Lung (tissue), 17 donors: ENCODE measurements at places on chromosomes 3 and 15. TPM values are rescaled to one million over a fixed set of nuclear protein-coding genes. Genes with fewer than 3 reads are reported as not detected.
A peak's percentile ranks its signal among the peaks of the same experiment; 100 is the strongest.

- no peak overlapping the region for H3K4me3 ChIP-seq
- H3K4me1 ChIP-seq: peaks cover 43% of the 10 kb centered on the region
- H3K27me3 ChIP-seq: no peaks in the 10 kb centered on the region
- H3K36me3 ChIP-seq: no peaks in the 10 kb centered on the region
- no peak overlapping the region for H3K27ac ChIP-seq
- DNase-seq: peak; percentile 87
These were observed 6.3 kb upstream of the HES1 start for GRCh38 chr3:194129581-194130133.

DNA sequence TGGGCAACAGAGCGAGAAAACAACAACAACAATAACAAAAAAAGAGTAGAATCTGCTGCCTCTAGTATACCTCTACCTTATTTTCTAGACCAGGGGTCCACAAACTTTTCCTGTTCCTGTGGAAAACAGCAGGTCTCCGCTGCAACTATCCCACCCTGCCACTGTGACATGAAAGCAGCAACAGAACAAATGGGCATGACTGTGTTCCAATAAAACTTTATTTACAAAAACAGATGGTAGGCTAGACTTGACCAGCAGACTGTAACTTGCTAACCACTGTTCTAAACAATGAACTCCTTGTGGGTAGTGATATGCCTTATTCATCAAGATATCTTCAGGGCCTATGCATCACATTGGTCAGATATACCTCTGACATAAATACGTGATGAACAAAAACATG, 25.3 kb downstream of the POLQ start:
- no peaks in the 10 kb centered on the region for H3K36me3 ChIP-seq
- H3K4me3 ChIP-seq: no peak overlapping the region

The CRTAP gene
- total RNA-seq: 180 TPM

DNA sequence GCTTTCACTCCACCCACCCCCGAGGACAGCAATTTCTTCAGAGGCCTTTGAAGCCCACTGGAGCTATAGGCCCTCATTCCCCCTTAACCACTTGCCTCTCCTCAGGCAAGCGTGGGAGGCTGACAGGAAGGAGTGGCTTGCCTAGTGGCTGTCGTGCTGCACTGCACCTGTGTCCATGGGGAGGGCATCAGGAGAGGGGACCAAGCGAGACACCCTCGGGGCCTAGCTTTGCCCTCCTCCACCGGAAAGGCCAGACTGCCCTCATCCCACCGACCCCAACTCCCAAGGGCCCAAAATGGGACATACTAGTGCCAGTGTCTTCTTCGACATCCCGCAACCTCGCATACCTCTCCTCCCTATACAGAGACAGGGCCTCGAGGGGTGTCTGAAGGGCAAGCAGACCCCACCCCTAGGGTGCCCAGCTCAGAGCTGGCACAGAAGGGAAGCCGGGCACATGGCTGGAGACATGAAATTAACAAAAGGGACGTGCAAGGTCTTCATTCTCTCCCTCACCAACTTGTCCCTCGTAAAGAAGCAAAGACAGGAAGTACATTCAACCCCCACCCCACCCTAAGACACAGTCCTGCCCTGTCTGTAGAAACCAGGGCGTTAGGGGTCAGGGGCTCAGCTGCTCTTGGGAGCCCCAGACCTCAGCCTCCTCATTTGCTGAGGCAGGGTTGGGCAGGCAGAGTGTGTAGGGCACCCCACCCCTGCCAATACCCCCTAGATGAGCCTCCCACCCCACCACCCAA, 24.3 kb downstream of the VIPR1 start:
- no peaks in the 10 kb centered on the region for H3K27me3 ChIP-seq
- DNase-seq: no peak
- no peaks in the 10 kb centered on the region for H3K36me3 ChIP-seq
- no peaks in the 10 kb centered on the region for H3K4me1 ChIP-seq
- H3K4me3 ChIP-seq: no peak overlapping the region

DNA sequence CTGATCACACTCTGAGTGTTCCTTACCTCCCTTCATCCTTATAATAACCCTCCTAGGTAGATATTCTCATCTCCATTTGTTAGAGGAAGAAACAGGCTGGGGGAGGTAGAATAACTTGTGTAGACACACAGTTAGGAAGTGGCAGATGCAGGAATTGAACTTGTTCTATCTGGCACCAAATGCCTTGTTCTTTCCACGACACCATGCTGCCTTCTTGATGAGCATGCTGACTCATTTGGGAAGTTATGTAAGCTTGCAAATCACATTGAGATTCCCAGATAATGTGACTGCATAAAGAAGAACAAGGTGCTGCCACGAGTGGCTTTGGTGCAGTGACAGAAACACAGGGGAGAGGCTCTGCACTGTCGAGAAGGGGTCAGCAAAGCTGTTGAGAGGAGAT, 27.5 kb upstream of the NDUFB4 start:
- H3K27me3 ChIP-seq: no peaks in the 10 kb centered on the region
- H3K4me3 ChIP-seq: no peak overlapping the region
- H3K27ac ChIP-seq: no peak overlapping the region
- H3K36me3 ChIP-seq: no peaks in the 10 kb centered on the region

The MEGF11 gene
- 1.5 TPM for total RNA-seq

DNA sequence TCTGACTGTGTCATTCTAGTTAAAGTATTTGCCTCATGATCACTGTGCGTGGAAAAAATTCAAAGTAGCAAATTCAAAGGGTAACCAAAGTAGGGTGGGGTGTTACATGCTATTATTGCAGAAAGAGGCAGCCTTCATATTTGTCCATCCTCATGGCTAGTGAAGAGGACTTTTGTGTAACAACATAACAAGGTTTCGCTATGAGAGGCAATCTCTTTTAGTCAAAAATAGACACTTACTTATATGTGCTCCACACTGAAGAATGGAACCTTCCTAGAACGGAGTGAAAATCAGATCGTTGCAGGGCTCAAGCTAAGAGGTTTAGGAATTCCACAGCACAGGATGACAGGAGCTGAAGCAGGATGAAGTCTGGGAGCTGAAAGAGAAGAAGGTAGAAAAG, 345.1 kb upstream of the CBLB start:
- no peaks in the 10 kb centered on the region for H3K4me1 ChIP-seq
- H3K36me3 ChIP-seq: no peaks in the 10 kb centered on the region
- no peak overlapping the region for H3K27ac ChIP-seq

The RARB gene
- 5.4 TPM for total RNA-seq

The SOX2 gene
- 16.4 TPM for total RNA-seq

The ZDHHC19 gene
- total RNA-seq: 5.4 TPM

The SAMMSON gene
- total RNA-seq: 0.12 TPM

The OR5K2 gene
- total RNA-seq: not detected

DNA sequence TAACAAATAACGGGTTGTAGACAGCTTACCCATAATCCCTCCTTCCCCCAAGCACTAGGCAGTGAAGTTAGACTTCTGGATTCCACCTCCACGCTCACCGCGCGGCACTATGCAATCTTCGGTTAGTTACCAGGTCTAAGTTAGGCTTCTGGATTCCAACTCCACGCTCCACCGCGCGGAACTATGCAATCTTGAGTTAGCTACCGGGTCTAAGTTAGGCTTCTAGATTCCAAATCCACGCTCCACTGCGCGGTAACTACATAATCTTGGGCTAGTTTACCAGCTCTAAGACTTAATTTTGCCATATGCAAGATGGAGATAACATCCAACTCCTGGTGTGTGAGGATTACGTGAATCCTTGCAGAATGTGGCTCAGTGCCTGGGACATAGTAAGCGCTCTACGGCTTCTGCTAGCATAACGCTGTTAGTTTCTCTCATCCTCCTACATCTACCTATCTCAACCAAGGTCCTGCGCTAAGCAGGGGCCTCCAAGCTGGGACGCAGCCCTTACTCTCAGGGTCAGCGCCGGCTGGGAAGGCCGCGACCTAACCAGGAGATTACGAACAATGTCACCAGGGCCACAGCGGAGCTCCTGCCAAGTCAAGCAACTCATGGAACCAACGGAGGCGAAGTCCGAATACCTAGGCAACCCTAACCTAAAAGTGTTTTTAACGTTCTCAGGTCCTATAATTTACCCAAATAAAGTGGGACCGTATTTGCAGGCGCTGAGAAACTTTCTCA, 497 bp upstream of the RPLP1 start:
- no peaks in the 10 kb centered on the region for H3K27me3 ChIP-seq
- peak overlapping the region; percentile 95 for H3K27ac ChIP-seq
- no peak for DNase-seq
- peak overlapping the region; percentile 33 for H3K4me3 ChIP-seq

GRCh38 chr3:52004163-52004787, 8.6 kb upstream of the RPL29 start:
- H3K4me1 ChIP-seq: no peaks in the 10 kb centered on the region
- no peaks in the 10 kb centered on the region for H3K27me3 ChIP-seq
- H3K4me3 ChIP-seq: no peak overlapping the region
- peak; percentile 79 for DNase-seq

The CCRL2 gene
- total RNA-seq: 20.6 TPM

- no peaks in the 10 kb centered on the region for H3K27me3 ChIP-seq
- no peaks in the 10 kb centered on the region for H3K36me3 ChIP-seq
- H3K4me3 ChIP-seq: no peak overlapping the region
- peaks cover 14% of the 10 kb centered on the region for H3K4me1 ChIP-seq
These were observed 14.5 kb upstream of the PLD1 start for GRCh38 chr3:171824824-171825221.

GRCh38 chr15:57251941-57252340, 124.4 kb upstream of the CGNL1 start:
- H3K36me3 ChIP-seq: peaks cover 10% of the 10 kb centered on the region
- no peaks in the 10 kb centered on the region for H3K27me3 ChIP-seq
- H3K27ac ChIP-seq: no peak overlapping the region
- H3K4me1 ChIP-seq: peaks cover 5% of the 10 kb centered on the region

GRCh38 chr15:82044373-82045178, 1.2 kb downstream of the MEX3B start:
- no peak overlapping the region for H3K27ac ChIP-seq
- H3K4me1 ChIP-seq: no peaks in the 10 kb centered on the region
- peak overlapping the region; percentile 63 for H3K4me3 ChIP-seq
- DNase-seq: peak; percentile 81

- no peaks in the 10 kb centered on the region for H3K4me1 ChIP-seq
- no peaks in the 10 kb centered on the region for H3K27me3 ChIP-seq
- no peaks in the 10 kb centered on the region for H3K36me3 ChIP-seq
These were observed 427.2 kb downstream of the ZIC1 start for GRCh38 chr3:147836330-147836729.

DNA sequence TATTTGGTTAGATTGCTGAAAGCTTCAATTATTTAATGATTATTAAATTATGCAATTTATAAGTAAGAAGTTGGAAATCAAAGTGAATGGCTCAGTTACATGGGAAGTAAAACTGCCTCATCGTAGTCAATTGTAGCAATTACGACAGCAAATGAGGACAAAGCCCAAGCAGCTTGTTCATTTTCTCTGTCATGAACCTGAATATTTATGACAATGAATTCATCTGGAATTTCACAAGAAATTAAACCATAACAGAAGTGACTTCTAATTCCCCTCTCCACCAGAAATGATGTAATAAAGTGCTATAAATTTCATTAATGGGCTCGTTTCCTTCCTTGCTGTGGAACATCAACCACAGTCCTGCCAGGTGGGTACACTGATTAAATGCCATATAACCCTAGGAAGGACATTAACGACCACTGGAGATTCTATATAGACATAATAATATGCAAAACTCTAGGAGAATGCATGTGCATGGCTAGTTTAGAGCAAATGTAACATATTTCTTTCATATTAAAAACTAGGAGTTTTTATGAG, 273.8 kb upstream of the DCBLD2 start:
- no peaks in the 10 kb centered on the region for H3K27me3 ChIP-seq
- no peaks in the 10 kb centered on the region for H3K36me3 ChIP-seq
- no peak for DNase-seq
- no peaks in the 10 kb centered on the region for H3K4me1 ChIP-seq
- no peak overlapping the region for H3K27ac ChIP-seq

- no peaks in the 10 kb centered on the region for H3K27me3 ChIP-seq
- H3K4me1 ChIP-seq: no peaks in the 10 kb centered on the region
- no peak overlapping the region for H3K4me3 ChIP-seq
These were observed 316.5 kb upstream of the ADAMTS9 start for GRCh38 chr3:65004306-65004705.

DNA sequence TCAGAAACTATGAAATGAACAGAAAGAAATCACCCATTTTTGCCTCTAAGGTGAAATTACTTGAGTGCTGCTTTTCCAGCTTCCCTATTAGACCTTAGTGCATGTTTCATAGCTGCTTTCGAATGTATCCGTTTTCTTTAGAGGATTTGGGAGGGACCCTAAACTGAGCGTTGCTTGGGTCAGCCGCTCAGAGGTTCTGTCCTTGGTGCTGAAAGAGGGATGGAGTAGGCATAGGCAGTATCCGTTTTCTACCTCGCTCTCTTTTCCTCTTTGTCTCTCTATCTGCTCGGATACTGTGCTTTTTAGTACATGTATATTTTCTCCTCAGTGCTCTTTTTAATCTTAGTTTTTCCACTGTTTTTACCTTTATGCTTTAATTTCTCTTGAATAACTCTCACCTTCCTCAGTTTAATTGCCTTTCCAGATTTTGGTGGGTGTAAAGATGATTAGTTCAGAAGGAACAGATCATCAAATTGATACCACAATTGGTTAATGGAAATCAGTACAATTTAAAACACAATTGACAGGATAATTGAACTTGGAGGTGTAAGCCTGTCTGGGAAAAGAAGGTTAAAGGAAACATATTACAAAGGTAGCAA, at the start of gene DRD3:
TSS of gene DRD3 (minus strand) at position 283 of the 599 bp plus-strand sequence. CDS start 7,060 bp downstream, outside the sequence.
- H3K4me3 ChIP-seq: no peak within 1 kb of the TSS
- H3K4me1 ChIP-seq: no peaks in the 10 kb centered on the region
- H3K27ac ChIP-seq: no peak within 1 kb of the TSS
- peak; percentile 71 for DNase-seq
